ENCODE measurements at places on chromosomes 4 and X.
A peak's percentile ranks its signal among the peaks of the same experiment; 100 is the strongest.

DNA sequence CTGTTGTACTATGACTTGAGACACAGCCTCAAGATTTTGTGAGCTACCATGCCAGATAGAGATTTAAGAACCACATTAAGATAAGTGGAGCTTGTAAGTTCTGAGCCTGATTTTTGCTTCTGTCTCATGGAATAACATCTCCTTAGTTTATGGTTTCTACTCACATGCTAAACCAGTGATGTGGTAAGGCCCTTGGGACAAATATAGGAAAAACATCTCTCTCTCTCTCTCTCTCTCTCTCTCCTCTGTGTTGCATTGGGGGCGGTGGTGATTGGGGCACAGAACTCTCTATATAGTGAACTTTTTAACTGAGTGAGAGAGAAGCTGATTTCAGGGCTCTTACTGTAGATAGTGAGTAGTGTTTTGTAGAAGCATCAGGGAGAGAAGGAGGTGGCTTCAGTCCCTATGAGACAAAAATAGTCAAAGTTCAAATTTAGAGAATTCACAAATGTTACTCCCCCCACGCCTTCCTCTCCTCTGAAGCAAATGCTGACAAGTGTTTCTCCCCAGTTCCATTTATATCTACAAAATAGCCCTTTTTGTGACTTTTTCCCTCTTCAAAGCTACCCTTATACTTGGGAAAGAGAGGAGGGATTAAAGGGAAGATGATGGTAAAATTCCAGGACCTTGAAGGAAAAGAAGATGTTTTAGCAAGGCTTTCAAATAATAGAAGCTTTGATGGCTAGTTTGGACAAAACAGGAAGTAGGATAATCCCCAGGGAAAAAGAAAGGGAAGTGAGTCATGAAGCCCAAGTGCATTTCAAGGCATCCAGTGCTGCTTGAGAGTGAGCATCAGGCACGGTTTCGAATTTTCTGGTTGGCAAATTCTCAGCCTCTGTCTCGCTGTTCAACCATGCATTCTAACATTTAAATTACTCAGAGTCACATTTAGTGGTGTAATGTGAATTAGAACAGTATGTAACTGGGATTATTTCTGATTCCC lies 134.3 kb upstream of the AP1S2 start:
- DNase-seq = no peak

DNA sequence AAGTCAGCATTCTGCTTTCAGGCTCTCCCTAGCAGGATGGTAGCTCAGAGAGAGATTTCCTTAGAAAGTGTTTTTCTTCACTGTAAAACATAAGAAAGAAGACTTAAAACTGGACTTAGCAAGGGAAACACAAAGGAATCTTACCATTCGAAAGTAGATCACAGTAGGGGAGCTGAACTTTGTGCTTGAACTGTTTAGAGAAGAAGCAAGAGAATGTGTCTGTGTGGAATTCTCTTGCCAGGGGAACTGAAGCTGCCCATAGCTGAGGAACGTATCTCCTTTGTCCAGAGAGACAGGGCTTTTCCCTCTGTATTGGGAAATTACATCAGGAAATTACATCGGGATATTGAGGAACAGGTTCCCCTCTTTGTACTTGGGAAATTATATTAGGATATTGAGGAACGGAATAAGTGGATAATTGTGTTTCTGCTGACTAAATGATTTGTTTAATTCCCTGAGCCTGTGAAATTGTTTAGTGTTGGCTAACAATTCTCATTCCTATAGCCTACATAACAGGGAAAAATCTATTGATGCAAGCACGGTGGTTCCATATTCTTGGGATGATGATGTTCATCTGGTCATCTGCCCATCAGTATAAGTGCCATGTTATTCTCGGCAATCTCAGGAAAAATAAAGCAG lies 21.2 kb downstream of the SRD5A3 start:
- DNase-seq = no peak

GRCh38 chrX:56576721-56577120 lies 13.3 kb downstream of the UBQLN2 start:
- no peak for DNase-seq

DNA sequence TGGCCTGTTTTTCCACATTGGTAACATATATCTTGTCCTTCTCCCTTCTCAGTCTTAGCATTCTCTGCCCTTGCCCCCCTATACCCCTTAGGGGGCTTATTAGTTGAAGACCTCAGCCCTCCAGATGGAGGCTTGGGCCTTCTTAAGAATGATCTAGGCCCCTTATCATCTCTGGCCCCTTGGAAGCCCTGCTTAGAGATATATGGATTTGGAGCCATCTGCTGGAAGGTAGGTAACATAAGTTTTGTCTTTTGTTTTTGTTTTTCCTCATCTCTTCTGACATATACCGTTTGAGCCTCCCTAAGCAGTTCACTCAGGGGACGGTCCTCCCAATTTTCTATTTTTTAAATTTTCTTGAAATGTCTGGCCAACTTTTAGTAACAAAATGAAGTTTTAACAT lies 48.3 kb upstream of the NAP1L2 start:
- DNase-seq = peak; percentile 0

DNA sequence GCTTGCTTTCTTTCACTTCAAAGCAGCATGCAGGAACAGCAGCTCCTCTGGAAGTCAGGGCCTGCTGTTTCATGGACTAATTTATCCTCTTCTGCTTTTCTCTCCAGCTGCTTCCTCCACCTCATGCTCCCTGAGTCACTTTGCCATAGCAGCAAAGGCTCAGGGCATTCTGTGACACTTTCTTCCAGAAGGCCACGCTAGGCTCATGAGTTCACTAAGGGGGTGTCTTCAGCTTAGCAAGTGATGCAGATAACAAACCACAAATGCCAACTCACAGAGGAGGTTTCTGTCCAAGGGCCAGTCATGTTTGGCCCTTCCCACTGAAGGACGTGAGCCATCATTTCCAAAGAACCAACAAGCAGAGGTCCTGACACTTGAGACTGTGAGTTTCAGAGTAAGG lies 200.2 kb downstream of the ADGRA3 start:
- DNase-seq = no peak

Measured in LoVo (cell line).